HS-27A (cell line): ENCODE measurements at places on chromosomes 7 and 10.

GRCh38 chr10:759898-760477 lies 70.5 kb upstream of the DIP2C start:
- DNase-seq = no peak

DNA sequence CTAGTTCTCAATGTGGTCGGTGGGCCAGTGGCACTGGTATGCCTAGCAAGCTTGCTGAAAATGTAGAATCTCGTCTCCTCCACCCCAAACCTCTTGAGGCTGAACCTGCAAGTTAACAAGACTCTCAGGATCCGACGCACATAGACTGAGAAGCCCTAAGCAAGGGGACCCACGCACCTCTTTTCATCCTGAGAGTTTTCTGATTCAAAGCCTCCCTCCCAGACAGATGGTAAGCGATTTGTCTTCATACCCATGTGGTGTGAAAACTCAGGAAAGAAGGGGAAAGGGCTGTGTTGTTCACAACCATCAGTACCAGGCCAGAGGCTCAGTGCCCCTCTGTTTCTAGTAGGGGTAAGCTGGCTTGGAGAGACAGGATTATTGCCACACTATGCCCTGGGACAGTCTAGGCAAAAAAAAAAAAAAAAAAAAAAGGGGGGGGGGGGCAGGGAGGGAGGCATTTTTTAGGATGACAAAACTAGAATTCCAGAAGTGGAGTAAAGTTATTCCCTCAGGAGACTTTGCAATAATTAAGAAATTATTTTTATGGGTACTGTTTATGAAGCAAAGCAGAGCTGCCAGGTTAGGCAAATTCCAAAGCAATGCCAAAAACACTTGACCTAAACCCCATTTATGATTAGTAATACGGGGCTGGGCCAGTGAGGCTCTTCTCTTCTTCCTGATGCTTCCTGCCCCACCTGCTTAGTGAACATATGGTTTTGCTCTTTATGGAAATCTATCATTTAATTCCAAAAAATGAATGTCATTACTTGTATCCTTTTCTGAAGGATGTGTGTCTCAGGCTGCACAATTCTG lies 117.6 kb upstream of the PDLIM1 start:
- no peak for DNase-seq

- DNase-seq = no peak
These were observed 514.0 kb downstream of the PLXDC2 start for GRCh38 chr10:20330246-20330645.

DNA sequence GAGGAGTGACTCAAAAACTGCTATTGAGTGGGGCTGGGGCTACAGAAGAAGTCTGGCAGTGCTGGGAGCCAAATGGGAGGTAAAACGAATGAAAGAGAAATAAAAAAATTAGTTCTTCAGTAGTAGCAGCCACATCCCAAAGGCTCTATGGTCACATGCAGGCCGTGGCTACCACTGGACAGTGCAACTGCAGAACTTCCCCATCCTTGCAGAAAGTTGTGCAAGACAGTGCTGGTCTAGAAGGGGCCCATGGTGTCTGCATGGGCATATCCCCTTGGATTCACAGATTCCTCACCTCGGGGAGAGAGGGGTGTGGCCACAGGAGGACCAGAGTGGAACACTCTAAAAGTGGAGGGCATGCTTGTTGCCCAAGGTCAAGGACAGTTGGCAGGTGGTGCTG lies 47.6 kb downstream of the RPS24 start:
- no peak for DNase-seq

DNA sequence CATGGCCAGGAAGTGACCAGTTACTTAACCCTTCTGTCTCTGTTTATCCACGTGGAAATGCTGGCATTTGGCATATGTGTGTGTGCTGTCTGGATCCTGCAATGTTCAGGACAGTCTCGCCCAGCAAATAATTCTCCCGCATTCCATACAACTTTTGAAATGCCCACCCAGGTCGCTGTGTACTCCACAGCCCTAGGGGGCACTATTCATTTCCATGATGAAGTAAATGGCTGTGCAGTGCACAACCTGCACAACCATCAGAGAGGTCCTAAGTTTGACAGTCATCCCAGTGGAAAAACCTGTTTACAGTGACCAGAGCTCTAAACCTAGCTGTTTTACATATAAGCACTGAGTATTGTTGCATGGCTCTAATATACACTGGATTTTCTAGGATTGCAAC lies 38.1 kb downstream of the ZNF503 start:
- no peak for DNase-seq

GRCh38 chr7:3246651-3247050 lies 54.4 kb upstream of the SDK1 start:
- DNase-seq = no peak
